ENCODE measurements at places on chromosomes 3 and 15.

GRCh38 chr3:123329636-123330340 lies 119.1 kb downstream of the ADCY5 start:
- H3K36me3 ChIP-seq = no peaks in the 10 kb centered on the region
- peaks cover 4% of the 10 kb centered on the region for H3K27me3 ChIP-seq
- H3K27ac ChIP-seq = no peak overlapping the region
- no peaks in the 10 kb centered on the region for H3K4me1 ChIP-seq

DNA sequence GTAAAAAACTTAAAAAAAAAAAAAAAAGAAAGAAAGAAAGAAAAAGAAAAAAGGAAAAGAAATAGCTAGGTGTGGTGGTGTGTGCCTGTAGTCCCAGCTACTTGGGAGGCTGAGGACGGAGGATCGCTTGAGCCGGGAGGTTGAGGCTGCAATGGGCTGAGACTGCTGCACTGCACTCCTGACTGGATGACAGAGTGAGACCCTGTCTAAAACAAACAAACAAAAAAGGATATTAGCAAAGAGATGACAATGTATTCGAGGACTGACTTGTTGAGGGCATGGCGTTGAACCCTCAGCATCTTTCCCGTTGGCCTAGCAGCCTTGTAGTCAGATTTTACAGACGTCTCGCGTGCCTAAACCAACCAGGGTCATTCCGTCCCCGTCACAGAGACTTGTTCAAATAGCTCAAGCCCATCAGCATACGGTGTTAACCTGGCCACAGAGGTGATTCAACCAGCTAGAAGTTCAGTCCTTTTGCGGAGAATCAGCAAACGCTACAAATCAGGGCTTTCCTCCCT lies 528 bp upstream of the NIT2 start:
- DNase-seq = no peak
- peak overlapping the region; percentile 72 for H3K4me3 ChIP-seq
- no peaks in the 10 kb centered on the region for H3K27me3 ChIP-seq
- H3K36me3 ChIP-seq = no peaks in the 10 kb centered on the region
- peaks cover 7% of the 10 kb centered on the region for H3K4me1 ChIP-seq

DNA sequence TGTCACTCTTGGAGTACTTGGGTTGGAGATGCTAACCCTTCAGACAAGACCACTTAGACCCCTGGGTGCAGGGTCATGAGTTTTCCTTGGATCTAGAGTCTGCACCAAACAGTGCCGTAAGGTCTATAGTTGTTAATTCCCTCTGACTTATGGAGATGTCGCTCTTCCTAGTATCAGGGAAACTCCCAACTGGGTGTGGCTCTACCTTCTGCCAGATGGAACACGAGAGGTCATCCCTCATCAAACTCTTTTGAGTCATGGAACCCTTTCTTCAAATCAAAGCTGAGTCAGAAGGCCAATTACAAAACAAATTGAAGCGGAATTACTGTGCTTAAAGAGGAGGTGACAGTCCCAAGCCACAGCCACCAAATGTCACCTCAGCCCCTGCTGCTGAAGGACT lies 514.9 kb upstream of the PROK2 start:
- H3K4me1 ChIP-seq = no peaks in the 10 kb centered on the region
- H3K4me3 ChIP-seq = no peak overlapping the region
- peak; percentile 21 for DNase-seq
- no peaks in the 10 kb centered on the region for H3K36me3 ChIP-seq
- no peak overlapping the region for H3K27ac ChIP-seq
- peaks cover 2% of the 10 kb centered on the region for H3K27me3 ChIP-seq

DNA sequence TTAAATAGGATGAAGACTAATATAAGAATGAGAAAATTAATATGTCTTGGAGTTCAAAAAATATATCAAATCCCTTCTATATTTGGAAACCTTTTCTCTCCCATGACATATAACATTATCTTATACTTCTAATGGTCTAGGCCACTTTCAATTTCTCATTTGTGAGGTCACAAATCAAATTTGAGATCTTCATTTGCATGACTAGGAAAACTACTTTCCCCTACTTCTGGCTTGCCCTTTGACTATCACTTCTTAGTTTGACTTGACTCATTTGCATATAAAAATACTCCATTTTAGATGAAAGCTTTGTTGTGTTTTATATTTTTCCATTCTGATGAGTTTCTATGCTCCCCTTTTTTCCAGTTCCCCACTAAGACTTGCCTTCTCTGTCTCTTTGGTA lies 598.6 kb upstream of the TBL1XR1 start:
- no peaks in the 10 kb centered on the region for H3K36me3 ChIP-seq
- no peak for DNase-seq
- no peak overlapping the region for H3K27ac ChIP-seq
- no peak overlapping the region for H3K4me3 ChIP-seq
- no peaks in the 10 kb centered on the region for H3K27me3 ChIP-seq

DNA sequence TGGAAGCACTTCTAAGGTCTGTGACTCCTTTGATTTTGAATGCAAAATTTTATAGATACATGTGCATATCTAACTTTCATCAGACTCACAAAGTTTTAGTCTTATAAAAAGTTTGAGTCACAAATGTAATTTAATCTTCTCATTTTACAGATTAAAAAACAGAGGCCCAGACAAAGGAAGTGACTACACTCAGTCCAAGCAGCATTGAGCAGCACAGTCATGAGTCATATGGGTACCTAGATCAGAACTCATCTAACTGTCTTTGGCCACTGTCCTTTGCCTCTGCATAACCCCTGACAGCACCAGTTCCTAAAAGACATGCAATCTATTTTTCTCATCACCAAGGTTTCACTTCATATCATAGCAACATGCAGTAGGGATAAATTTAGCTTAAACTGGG lies 210.7 kb upstream of the KCNH8 start:
- no peaks in the 10 kb centered on the region for H3K27me3 ChIP-seq
- no peaks in the 10 kb centered on the region for H3K36me3 ChIP-seq
- H3K4me1 ChIP-seq = no peaks in the 10 kb centered on the region
- DNase-seq = no peak

DNA sequence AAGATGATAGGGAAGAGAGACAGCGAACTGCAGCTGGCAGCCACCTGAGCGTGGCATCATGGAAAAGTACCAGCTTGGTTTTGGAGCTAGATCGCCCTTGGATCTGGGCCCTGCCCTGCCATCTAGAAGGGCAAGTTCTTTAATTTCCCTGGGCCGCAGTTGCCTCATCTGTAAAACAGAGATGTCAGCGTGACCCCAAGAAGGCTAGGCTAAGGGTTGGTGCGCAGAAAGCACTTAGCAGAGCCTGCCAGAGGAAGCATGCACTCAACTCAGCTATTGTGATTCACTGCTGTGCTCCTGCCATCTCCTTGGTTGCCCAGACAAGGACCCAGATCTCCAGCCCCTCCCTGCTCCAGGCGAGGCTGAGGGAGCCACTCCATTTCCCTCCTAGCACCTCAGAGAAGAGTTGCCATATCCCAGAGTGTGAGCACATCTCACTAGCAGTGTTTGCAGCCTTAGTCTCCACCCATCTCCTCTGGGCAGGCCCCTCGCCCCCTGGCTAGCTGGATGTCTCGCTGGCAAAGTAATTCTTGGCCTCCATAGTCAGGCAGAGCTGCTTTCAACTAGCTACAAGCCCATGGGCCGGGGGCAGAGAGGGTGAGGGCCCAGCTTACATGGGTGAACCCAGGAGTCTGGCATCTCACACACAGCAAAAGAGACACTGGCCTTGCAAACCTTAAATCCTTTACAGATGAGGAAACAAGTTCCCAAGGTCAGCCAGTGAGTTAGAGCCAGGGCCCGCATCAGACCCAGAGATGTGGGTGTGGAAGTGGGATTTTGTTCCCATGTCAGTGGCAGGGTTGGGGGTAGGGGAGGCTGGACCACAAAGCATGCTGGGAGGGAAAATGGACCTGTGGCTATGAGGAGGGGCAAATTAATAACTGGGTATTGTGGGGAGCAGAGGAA lies 280.7 kb upstream of the TLE3 start:
- no peak overlapping the region for H3K4me3 ChIP-seq
- H3K27me3 ChIP-seq = no peaks in the 10 kb centered on the region
- no peaks in the 10 kb centered on the region for H3K36me3 ChIP-seq
- H3K27ac ChIP-seq = no peak overlapping the region
- no peak for DNase-seq
- H3K4me1 ChIP-seq = peaks cover 19% of the 10 kb centered on the region

DNA sequence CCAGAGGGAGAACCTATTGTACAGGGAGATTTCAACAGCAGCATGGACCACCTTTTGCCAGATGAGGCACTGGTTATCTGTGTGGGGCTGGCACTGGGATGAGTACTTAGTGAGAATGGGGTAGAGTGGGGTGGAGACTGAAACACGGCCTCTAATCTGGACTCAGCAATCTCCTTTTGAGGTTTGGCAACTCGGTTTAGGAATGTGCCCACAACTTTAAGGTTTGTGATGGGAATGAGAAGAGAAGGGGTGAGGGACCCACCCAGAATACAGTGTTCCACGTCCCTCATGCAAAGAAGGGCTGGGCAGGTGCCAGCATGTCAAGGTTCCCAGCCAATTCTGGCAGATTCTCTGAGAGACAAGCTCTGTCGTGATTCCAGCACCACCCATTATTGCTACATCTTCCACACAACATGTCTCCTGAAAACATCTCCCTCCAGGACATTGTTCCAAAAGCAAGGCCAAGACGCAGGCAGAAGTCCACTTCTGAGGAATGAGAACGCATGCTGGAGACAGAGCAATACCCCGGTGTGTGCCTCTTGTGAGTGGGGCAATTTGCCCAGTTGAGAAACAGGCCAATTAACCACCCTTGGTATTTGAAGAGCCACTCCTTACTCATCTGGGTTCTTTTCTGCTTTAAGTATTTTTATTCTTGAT lies 37.5 kb upstream of the CCR4 start:
- DNase-seq = no peak
- no peak overlapping the region for H3K4me3 ChIP-seq
- H3K4me1 ChIP-seq = no peaks in the 10 kb centered on the region
- no peak overlapping the region for H3K27ac ChIP-seq

GRCh38 chr15:92677999-92678398 lies 22.4 kb upstream of the FAM174B start:
- no peak overlapping the region for H3K4me3 ChIP-seq
- no peaks in the 10 kb centered on the region for H3K4me1 ChIP-seq
- DNase-seq = no peak
- H3K27ac ChIP-seq = no peak overlapping the region
- peaks cover 7% of the 10 kb centered on the region for H3K27me3 ChIP-seq

DNA sequence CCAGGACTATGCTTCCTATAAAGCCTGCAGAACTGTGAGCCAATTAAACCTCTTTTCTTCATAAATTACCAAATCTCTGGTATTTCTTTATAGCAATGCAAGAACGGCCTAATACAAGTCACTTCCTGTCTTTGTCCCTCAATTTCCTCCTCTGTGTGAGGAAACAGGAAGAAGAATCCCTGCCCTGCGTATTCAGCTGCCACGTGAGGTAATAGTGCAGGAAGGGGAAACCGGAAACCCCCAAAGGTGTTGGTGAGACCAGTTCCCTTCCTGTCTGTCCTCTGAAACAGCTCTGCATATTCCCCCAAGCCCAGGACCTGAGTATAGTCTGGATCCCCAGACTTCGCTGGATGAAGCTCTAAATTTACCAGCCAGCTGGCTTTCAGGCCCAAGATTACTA lies 18.1 kb upstream of the PTPN23 start:
- no peaks in the 10 kb centered on the region for H3K4me1 ChIP-seq
- no peaks in the 10 kb centered on the region for H3K27me3 ChIP-seq
- no peak overlapping the region for H3K27ac ChIP-seq
- DNase-seq = no peak
- no peaks in the 10 kb centered on the region for H3K36me3 ChIP-seq

DNA sequence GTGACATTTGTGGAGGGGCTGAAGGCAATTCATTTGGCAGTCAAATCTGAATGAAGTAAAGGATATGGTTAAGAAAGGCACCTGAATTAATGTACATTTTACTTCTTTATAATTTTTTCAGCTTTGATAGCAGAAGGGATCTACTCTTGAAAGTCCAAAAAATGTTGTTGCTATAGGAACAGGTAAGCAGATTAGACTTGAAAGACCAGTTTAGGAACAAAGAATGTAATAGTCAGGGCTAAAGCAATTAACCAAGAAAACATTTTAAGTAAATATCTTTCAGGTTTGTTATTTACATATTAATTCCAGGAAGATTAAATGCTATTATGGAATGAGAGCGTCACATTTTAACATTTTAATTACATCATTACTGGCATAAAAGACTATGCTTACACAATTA lies 1.1 kb downstream of the ATP13A4 start:
- no peak overlapping the region for H3K4me3 ChIP-seq
- no peaks in the 10 kb centered on the region for H3K36me3 ChIP-seq
- no peak overlapping the region for H3K27ac ChIP-seq
- peaks cover 24% of the 10 kb centered on the region for H3K27me3 ChIP-seq
